NK-92 treated with Interleukin-12 subunit alpha and Interleukin-12 subunit beta, amount 100 ng/mL, for 24 hours (cell line): ENCODE measurements at places on chromosomes 4 and X.

DNA sequence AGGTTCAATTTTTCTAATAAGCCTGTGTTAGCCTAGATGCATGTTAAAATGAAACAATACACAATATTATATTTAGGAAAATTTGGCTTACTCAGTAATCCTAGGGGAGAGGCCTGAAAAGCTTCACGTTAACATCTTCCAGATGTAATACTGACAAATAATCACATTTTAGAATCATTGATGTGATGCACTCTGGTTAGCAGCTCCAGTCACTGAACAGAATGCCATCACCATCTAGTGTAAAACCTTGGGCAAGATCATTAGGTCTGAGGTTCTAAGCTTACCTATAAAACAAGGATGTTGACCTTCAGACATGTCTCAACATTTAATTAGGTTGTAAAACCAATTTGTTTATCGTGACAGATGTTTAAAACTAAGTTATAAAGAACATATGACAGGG lies 1704.8 kb downstream of the STIM2 start:
- DNase-seq = no peak

GRCh38 chrX:20969565-20969964 lies 404.7 kb upstream of the CNKSR2 start:
- DNase-seq = no peak

DNA sequence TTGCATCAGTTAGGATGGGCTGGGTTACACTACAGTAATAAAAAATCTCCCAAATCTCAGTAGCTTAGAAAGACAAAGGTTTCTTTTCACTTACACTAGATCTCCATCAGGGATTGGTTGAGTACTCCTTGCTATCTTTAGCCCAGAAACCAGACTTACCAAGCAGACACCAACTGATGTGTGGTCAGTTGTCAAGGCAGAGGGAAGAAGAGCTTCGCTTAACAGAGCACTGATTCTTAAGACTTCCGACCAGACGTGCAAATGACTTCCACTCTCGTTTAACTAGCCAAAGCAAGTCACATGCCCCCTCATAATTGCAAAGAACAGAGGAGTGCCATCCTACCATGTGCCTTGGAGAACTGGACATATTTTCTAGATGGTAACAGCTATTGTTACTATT lies 5.7 kb upstream of the ZNF518B start:
- DNase-seq = no peak

GRCh38 chr4:143287572-143287923 lies 49.1 kb upstream of the GAB1 start:
- DNase-seq = no peak

DNA sequence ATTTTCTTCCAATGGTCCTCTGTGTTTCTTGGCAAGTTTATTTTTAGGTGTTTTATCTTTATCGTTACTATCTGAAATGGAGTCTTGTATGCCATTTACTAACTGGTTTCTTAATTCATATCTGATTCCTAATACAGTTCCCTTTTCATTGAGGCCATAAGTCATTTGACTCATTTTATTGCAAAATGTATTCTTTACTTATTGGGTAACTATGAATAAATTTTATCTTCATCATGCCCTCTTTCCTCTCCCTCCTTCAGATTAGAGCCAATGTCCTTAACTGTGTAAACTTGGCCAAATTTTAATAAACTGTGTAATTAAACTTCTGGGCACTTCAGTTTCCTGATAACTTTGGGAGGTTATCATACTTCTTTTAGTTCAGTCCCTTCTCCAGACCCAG lies 19.3 kb upstream of the MSMO1 start:
- no peak for DNase-seq
